ENCODE measurements at places on chromosomes 1 and 21. TPM values are rescaled to one million over a fixed set of nuclear protein-coding genes. Genes with fewer than 3 reads are reported as not detected.

Gene CAPZB
- polyA plus RNA-seq, result 191 TPM

Gene ODF2L
- 62.4 TPM for polyA plus RNA-seq

Gene THEM5
- polyA plus RNA-seq, result 0.76 TPM

Gene KCNT2
- polyA plus RNA-seq, result 10.8 TPM

Gene WNT9A
- 7.2 TPM for polyA plus RNA-seq

Gene SIM2
- polyA plus RNA-seq, result 5.7 TPM

Gene CLCA4
- polyA plus RNA-seq, result not detected

Gene OR2M3
- not detected for polyA plus RNA-seq

GRCh38 chr1:222195857-222196256 lies 352.0 kb downstream of the HHIPL2 start:
- no peak for DNase-seq

DNA sequence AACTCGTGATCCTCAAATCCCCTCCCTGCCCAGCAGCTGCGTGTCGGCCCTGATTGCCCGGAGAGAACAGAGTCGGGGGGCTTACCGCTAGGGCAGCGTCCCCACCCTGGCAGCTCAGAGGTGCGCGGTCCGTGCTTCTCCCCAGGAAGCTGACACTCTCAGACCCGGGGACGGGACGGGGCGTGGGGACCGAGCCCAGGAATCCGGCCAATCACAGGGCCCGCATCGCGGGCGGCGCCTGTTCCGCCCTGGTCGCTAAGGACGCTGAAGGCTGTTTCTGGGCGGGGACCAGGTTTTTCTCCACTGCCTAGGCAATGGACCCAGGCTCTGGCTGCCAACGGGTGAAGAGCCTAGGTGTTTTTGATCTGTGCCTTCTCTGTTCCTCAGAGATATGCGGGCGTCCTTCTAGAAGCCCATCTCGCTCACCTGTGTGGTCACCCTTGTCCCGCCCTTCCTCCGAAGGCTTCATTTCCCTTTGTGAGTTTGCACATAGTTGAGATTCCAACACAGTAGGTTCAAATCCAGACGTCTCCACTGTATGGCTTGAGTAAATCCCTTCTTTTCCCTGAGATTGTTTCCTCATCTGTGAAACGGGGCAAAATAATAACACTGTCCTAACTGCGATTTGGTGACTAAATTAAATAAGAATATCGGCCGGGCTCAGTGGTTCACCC lies at the start of gene C1orf87:
C1orf87 (minus strand) TSS at position 166 of the 674 bp plus-strand sequence. CDS start 1,127 bp downstream, outside the sequence.
- DNase-seq, result no peak

- DNase-seq, result no peak
Observed at GRCh38 chr1:173042806-173043205, 7.9 kb downstream of the TNFSF18 start.

DNA sequence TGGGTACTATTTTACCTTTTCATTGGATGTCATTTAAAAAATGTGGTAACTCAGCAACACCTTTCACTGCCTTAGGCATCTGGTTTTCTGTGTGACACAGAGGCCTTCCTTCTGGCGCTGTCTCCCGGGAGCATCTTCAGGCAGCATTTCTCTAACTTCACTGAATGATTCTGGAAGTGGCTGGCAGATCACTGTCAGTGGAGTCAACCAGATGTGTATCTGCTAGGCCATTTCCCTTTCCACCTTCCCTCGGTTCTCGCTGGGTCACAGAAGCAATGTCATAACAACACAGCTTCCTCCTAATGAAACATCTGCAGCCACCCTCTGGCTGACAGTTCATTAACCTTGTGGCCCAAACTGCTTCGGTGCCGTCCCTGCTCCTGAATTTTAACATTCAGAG lies 137.8 kb downstream of the KIF26B start:
- no peak for DNase-seq

DNA sequence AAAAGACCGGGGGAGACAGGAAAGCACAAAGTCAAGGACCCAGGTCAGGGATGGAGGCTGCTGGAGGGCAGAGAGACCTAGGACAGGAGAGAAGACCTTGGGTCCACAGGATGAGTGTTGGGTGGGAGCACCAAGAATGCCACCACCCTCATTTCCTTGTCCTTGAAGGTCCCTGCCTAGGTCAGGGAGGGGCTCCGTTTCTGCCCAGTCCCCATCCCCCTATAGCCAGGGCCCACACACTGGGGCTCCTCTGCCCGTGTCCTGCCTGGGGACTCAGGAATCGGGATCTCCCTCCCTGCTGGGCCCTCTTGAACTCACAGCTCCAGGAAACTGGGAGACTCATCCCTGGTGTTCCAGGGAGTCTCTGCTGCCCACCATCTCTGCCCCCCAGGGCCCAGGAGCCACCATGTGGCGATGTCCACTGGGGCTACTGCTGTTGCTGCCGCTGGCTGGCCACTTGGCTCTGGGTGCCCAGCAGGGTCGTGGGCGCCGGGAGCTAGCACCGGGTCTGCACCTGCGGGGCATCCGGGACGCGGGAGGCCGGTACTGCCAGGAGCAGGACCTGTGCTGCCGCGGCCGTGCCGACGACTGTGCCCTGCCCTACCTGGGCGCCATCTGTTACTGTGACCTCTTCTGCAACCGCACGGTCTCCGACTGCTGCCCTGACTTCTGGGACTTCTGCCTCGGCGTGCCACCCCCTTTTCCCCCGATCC lies 584 bp downstream of the TINAGL1 start:
- no peak for DNase-seq

- no peak for DNase-seq
Observed at GRCh38 chr1:11653861-11654136, 430 bp downstream of the FBXO2 start.

DNA sequence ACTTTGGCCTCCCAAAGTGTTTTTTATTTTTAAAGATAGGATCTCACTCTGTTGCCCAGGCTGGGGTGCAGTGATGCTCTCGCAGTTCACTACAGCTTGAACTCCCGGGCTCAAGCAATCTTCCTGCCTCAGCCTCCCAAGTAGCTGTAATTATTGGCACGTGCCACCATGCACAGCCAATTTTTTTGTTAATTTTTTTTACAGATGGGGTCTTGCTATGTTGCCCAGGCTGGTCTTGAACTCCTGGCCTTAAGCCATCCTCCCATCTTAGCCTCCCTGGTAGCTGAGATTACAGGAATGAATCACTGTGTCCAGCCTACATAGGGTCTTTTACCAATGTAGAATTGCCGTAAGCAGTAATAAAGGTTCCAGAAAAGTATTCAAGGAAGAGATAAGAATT lies 49.1 kb upstream of the HP1BP3 start:
- DNase-seq, result no peak

GRCh38 chr1:16420424-16421118 lies 16.7 kb downstream of the SPATA21 start:
- DNase-seq, result no peak

GRCh38 chr1:64898107-64898861 lies 68.1 kb downstream of the JAK1 start:
- peak; percentile 23 for DNase-seq

GRCh38 chr1:78373676-78374075 lies 117.1 kb upstream of the PTGFR start:
- DNase-seq, result no peak

DNA sequence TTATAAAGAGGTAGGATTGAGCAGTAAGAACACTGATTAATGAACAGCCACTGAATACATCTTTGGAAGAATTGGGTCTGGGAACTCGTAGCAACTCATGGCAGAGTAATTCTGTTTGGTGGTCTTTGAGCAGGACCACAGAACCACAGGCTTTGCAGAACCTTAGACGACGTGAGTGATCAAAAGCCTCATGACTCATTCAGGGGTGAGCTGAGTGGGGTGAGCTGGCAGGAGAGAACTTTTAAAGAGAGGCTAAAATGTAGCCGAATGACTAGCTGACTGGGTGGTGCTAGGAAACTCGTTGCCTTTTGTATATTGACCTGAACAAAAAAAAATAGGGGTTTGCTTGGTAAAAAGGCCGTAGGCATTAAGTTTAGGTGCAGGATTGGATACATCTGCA lies 313.8 kb downstream of the TGFB2 start:
- no peak for DNase-seq

DNA sequence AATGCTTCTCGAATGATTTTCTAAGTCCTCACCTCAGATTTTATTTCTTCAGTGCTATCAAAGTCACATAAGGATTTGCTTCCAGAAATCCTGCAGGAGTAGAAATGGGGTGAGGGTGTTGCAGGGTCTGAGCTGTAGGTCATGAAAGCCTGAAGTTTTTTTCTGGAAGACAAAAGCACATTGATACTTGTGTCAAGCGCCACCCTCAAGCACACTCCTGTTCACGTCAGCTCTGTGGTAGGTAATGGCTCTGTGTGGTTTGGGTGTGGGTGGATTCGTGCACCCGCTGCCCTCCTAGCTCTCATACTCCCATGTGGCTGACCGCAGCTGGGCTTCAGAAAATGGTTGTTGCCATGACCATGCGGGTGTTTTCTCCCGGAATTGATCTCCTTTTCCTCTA lies 39.9 kb downstream of the AKNAD1 start:
- DNase-seq, result peak; percentile 65

DNA sequence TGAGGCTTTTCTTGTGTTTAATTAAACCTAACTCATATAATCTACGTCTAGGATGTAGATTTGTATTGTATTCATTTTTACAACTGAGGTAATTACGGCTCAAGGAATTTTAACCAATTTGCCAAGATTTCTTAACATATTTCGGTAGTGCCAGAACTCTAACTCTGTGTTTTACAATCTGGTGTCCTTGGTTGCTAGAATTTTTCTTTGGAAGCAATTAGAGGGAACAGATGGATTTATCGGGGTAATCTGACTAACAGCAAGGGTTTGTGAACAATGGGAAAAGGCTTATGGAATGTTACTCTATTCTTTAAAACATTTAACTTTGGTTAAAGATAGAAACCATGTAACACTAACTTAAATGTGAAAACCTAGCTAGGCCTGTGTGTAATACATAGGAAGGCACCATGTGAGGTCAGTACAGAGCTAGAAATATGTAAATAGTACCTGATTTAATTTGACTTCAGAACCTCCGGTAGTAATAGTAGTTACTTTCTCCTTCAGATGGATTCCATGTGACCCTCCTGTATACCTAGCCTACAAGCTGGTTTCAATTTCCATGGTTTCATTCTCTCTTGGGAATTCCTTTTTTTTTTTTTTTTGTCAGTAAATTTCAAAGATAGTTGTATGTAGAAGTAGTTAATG lies 1.2 kb downstream of the MTF2 start:
- DNase-seq, result peak; percentile 46

DNA sequence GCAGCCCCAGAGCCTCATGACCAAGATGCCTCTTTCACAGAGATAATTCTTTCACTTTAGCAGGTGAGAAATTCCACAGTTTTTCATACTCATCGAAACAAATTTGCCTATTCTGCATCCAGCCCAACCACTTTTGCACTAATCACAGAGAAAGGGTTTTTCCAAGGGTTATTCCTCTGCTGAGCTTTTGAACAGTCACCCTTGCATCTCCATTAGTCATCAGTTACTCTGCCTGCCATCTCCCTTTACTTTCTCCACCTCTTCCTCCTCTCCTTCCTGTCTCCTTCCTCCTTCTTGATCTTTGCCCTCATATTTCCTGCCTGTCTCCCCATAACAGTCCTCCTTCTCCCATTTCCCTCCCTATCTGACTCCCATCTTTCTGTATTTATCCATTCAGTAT lies 43.9 kb downstream of the FH start:
- no peak for DNase-seq

DNA sequence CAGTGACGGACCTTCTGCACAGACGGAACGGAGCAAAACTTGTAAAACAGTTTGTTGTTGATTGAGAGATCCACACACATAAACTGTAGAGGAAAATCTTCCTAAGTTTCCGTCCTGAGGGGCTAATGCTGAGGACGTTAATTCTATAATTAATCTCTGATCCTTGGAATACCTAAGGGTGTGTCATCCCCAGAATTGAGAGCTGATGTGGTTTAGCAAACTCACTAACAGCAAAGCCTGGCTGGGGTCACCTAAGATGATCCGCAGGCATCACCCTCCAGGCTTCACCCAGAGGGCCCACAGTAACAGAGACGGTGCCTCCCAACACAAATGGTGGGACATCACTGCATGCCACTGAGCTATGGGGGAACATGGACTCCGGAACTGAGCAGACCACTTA lies 97.5 kb downstream of the SMYD2 start:
- DNase-seq, result no peak

- no peak for DNase-seq
Observed at GRCh38 chr1:204760757-204761156, 75.2 kb upstream of the LRRN2 start.

- no peak for DNase-seq
Observed at GRCh38 chr21:37644636-37645035, 271.6 kb downstream of the KCNJ6 start.

DNA sequence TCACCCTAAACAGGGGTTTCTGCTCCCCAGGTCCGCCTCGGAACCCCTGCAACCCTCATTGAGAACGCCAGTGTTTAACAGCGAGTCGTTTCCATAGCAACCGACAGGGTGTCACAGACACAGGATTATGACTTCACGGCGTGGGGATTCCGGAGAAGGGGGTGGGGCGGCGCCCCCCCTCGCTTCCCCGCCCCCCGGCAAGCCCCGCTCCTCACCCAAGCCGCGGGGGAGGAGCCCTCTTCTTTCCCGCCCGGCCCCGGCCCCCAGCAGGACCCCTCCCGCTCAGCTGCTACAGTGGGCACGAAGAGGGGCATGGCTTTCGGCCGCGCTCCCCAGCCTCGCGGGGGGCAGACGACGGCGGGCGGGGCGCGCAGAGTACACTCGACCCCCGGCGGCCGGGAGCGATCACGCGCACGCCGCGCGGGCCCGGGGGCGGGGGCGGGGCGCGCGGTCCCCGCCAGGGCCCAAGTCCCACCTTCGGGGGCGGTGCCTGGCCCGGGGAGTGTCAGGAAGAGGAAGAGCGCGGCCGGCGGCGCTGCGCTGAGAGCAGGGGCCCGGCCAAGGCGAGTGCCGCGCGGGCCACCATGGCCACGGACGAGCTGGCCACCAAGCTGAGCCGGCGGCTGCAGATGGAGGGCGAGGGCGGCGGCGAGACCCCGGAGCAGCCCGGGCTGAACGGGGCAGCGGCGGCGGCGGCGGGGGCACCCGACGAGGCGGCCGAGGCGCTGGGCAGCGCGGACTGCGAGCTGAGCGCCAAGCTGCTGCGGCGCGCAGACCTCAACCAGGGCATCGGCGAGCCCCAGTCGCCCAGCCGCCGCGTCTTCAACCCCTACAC lies at the start of gene EFHD2:
EFHD2 (plus strand) TSS at position 501 of the 835 bp plus-strand sequence; CDS start at position 585, 84 bp downstream.
- DNase-seq, result peak; percentile 78

DNA sequence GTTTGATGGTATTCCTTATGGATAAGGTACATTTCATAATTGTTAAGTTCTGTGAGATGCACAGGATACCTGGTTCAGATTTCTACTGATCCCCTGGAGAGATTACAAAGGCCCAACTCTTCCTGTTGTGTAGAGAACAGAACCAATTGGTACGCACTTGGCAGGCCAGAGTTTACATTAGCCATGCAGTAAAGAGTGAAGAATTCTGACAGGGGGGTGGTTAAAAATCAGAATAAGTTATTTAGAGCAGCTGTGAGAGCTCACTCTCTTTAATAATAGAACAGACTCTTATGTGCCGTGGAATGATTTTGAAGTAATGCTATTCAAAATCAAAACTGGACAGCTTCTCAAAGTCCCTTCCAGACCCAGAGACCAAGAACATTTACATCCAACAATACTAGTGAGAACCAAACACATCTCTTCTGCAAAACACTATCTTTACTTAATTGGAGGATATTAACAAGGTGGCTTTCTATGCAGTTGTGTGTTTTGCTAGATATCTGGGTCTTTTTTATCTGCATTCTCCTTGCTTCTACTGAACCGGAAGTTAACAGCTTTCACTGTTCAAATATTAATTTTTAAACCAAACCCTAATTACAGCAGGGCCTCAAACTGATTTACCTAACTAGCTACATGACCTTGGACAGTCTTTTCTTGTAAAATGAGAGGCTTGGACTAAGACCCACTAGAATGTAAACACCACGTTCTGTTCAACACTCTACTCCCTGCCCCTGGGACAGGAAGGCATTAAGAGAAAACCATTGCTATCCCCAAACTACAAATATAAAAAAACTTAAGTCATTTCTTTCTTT lies 4.0 kb downstream of the USP24 start:
- no peak for DNase-seq

- DNase-seq, result no peak
Observed at GRCh38 chr1:39538531-39539251, 37.9 kb downstream of the PABPC4 start.

Measured in muscle of arm (tissue), 14 donors.